ENCODE measurements at places on chromosomes 7 and 10.

DNA sequence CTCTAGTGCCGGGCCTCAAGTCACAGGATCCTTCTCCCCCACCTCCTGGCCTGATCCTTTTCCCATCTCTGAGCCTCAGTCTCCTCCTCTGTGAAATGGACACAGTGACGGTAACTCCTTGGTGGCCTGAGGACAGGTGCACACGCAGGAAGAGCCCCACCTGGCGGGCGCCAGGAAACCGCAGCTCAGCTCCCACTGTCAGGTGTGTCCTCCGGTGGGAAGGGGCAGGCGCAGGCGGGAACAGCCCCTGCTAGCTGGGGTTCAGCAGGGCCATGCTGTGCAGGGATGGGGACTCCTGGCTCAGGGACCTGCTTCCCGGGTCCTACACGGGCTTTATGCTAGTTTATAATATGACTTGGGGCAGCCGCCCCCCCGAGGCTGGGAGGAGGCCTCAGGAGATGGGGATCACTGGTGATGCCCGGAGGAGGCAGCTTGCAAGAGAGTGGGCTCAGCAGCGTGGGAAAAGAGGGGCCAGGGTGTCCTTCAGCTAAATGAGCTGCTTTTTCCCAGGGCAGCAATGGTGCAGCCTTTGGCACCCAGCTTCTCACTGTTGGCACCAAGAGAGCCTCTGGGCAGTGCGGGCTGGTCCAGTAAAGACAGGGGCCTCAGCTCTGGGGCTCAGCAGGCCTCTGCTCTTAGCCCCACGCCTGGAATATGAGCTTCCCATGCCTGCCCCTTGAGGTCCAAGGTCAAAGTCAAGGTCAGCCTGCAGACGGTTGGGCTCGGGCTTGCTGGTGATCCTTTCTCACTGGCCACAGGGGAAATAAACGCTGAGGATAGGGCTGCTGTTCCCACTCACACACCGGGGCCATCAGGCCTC, 68.0 kb upstream of the FAM20C start:
- DNase-seq: no peak

GRCh38 chr7:79872176-79872575, 262.5 kb upstream of the GNAI1 start:
- no peak for DNase-seq

DNA sequence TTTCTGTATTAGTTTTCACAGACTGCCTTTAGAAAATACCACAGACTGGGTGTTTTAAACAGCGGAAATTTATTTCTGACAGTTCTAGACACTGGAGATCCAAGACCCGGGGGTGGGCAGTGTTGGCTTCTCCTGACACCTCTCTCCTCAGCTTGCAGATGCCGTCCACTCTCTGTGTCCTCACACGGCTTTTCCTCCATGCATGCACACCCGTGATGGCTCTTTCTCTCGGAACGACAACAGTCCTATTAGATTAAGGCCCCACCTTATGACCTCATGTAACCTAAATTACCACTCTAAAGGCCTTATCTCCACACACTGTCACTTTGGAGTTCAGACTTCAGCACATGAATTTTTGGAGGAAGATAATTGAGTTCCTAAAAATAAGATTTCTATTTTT, 142.9 kb upstream of the VWC2 start:
- no peak for DNase-seq

- no peak for DNase-seq
Observed at GRCh38 chr7:158120316-158120715, 467.3 kb downstream of the PTPRN2 start.

GRCh38 chr10:90125456-90126255, 424.3 kb downstream of the KIF20B start:
- no peak for DNase-seq

DNA sequence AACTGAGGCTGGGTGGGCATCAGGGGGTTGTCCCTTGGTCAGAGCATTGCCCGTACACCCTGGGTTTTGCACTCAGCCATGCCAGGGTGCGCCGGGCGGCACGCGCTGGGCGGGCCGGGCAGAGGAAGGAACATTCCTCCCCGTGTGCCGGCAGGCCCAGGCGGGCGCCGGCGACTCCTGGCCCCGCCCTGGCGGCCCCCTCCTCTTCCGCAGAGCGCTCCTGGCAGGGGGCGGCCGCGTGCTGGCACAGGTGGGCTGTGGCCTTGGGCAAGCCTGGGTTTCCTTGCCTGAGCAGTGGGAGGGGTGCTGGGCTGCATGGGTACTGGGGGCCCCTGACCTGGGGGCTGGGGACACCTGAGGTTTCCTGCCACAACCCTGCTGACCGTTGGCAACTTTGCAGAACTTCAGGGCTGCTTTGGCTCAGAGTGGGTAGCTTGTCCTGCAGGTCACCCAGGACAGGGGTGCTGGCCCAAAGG, 3.9 kb downstream of the LFNG start:
- DNase-seq: no peak

DNA sequence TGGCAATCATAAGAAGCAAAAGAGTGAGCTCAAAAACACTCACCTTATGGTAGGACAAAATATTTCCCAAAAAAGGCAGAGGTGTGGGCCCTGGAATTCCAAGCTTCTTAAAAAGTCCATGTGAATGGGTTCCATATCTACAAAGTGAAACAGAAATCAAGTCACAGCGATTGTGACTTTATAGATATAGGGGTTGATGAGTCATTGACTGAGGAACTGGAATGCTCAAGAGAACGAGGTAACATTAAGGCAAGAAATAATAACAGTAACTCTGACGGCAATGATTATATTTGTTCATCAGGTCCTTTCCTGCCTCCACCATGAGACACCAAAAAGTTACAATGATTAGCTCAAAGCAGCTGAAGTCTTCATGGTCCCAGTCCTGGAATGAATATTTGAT, 4.0 kb downstream of the CYP3A4 start:
- no peak for DNase-seq

- no peak for DNase-seq
Observed at GRCh38 chr7:109126404-109127050, 556.9 kb downstream of the DNAJB9 start.

- DNase-seq: no peak
Observed at GRCh38 chr7:82534684-82535083, 91.1 kb upstream of the CACNA2D1 start.

GRCh38 chr10:79982362-79982800, 33.5 kb upstream of the SFTPD start:
- DNase-seq: no peak

DNA sequence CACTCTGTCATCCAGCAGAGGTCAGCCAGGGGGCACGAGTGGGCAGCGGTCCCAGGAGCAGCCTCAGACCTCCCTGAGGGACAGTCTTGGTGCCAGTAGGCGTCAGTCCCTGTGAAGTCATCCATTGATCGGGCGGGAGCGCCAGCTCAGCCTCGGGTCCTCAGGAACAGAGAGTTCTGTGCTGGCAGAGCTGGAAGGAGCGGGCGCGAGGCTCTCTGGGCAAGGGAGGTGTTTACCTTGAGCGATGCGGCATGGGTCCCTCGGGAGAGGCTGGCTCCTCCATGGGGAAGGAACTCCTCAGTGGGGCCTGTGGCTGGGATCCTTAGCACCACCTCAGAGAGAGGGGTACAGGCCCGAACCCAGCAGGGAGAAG, 101.1 kb upstream of the PPIF start:
- DNase-seq: peak; percentile 58

DNA sequence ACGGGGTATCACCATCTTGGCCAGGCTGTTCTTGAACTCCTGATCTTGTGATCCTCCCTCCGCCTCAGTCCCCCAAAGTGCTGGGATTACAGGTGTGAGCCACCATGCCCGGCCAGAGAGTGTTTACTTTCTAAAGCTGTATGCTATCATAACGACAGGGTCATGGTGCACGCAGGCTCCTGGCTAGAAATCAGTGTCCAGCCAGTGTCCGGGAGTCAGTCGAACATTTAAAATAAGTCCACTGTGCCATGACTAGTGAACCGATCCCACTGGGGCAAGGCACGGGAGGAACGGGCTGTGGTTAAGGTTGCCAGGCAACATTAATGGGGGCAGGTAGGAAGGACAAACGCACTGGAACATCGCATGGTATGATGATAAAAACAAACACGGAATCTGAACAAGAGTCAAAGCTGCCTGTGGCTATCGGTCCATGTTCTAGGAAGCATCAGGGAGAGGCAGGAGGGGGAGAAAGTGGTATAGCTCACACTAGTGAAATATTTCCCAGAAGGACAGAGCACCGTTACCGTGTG, 89.0 kb upstream of the SEPHS1 start:
- no peak for DNase-seq

GRCh38 chr10:104109908-104110662, 11.9 kb upstream of the SFR1 start:
- peak; percentile 82 for DNase-seq

DNA sequence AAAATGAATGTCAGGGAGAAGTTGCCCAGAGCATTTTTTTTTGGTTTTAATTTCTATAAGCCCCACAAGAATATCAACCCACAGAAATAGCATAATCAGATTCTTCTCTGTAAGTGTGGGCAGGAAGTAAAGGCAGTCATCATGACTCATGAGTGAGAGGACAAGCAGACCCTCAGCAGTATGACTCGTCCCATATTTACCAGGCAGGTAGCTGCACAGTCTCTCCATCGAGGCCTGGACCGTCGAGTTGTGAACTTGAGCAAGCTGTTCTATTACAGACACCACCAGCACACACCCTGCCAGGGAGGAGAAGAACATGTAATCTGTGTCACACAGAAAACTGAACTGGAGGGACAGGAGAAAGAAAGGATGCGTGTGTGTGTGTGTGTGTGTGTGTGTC, 37.8 kb downstream of the AOAH start:
- no peak for DNase-seq

GRCh38 chr10:32142646-32143045, 86.4 kb upstream of the KIF5B start:
- peak; percentile 21 for DNase-seq

DNA sequence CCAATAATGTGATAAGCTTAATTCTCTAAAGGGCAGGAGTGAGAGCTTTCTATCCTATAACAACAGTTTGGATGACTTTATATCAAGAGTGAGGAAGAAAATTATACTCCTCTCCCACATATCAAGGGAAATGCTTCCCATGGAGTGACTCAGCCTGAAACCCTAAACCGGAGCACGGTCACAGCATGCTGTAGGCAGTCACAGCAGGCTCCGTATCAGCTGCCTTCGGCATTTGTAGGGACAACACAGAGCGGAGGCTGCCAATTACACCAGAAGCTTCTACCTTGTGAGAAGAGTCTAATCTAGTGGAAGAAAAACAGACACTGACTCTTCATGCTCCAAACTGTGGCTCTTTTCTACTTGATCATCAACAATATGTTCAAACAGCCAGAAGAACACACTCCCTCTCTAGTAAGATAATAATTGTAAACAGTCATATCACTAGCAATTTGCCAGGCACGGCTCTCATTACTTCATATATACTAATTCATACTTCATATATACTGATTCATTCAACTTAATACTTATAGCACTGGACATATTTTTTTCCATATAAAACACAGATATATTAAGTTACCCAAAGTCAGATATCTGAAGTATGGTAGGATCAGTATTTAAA, 65.9 kb downstream of the DGKB start:
- no peak for DNase-seq

GRCh38 chr10:86795353-86795752, 38.9 kb downstream of the BMPR1A start:
- DNase-seq: no peak

DNA sequence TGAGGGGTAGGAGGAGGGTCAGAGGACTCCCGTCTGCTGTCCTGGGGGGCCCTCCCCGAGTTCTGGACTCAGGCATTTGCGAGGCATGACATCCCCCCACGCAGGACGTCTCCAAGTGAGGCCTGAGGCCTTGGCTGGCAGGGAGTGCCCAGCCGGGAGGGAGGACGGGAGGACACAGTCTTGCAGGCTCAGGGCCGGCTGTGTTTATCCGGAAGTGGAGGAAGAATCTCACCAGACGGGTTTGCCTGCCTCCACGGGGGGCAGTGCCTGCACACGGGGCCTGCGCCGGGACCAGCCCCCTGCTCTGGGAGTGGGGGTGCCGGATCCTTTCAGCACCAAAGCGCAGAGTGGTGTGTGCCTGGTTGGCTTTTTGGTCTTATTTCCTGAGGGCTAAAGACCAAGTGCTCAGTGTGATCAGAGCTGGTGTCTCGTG, 10.9 kb downstream of the PWWP2B start:
- DNase-seq: peak; percentile 55

DNA sequence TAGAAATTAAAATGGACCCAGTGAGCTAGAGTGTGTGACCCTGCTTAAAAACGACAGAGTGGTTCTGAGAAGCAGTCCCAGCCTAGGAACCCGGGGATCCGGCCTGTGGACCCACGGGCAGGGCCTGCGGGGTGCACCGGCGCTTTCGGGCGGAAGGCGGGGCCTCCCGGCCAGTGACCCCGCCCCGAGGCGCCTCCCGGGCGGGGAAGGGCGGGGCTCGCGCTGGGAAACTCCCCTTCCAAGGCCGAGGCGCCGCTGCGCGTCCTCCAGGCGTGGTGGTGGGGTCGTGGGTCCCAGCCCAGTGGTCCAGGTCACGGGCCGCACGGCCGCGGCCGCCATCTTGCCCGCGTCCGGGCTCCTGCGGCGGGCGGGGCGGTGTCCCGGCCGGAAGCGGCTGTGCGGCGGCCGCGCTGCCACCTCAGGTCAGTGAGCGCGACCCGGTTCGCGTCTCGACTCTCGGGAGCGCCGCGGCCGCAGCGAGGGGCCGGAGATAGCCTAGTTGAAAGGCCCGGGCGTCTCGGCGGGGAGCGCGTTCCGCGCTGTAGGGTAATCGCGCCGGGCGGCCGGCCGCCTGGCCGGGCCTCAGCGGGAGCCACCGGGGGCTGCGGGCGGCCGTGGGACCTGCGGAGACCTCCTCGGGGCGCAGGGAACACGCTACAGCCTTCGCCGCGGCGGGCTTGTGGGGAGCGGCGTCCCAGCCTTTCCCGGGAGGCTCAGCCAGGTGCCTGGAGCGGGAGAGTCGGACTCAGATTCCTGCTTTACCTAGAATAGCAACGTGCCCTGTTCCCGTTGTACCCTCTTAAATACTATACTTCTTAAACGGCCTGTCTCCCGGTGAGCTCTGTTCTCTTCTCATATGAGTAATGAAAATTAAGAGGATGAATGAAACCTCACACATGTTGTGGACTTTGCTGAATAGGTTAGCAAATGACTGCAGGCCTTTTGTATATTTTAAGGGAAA, at the start of gene MIOS:
TSS of gene MIOS (plus strand) at position 234 of the 961 bp plus-strand sequence. CDS start 5,592 bp downstream, outside the sequence.
- peak; percentile 84 for DNase-seq
